Erythroblast (primary cell): ENCODE measurements at places on chromosomes 12 and 14.

DNA sequence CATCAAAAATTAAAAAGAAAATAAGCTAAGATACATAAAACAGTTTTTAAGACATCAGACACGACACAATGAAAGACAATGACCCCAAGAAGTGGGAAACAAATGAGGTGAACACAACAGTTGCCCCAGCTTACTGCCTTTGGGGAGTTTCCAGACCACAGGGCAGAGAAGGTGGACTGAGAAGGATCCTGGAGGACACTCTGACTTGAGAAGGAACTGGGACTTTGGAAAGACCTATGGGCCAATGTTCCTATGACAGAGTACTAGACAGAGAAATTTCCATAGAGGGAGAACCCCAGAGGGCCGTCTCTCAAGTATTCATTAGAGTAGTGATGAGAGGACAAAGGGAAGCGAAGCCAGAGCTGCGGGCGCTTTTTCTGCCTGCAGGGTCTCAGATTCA, 6.2 kb upstream of the OR5AU1 start:
- DNase-seq: no peak

GRCh38 chr12:2335109-2335508, 282.3 kb downstream of the CACNA1C start:
- DNase-seq: no peak

- no peak for DNase-seq
Measured at GRCh38 chr14:49962621-49963020, 69.7 kb downstream of the ARF6 start.

DNA sequence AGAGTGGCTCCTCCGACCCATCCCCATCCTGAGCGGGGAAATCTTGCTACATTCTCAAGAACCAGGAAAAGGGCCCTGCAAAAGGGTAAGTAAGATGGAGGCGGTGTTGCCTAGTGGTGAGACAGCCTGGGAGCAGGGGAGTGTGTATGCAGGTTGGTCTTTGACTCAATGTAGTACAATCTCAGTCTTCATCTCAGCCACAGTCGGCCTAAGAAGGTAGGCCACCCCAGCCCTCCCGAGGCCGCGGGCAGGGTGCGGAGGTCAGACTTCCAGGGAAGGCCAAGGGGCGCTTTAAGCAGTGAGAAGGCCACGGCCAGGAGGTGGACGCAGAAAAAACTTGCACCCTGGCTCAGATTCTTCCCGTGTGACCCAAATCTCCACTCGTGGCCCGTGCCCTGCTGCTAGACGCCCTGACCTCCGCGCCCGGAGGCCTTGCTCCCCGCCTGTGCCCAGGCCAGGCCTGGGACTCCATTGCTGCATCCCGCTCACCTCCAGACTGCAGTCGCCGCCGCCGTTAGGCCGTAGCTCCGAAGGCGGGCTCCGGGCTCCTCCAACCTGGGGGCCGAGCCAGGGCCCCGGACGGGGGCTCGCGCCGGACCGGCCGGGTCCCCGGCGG, 435 bp downstream of the FOXM1 start:
- peak; percentile 82 for DNase-seq

DNA sequence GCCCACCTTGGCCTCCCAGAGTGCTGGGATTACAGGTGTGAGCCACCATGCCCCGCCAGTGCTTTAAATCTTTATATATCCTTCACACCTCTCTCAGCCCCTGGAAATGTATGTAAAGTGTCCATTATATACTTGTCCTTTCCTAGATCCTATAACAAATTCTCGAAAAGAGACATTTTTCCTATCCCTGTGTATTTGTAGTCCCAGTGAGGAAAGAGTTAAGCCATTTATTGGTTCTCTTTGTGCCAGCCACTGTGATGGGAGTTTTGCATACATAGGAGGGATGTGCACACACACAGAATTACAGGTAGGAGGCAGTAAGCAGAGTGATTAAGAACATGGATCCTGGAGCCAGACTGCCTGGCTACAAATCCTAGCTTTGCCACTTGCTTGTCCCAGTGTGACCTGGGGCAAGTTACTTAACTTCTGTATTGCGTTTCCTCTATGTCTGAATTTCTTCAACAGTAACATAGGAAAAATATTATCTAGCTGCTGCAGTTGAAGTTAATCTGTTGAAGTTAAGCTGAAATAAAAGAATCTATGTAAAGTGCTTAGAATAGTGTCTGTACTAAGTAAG, 2.1 kb upstream of the RABGGTA start:
- DNase-seq: peak; percentile 23

DNA sequence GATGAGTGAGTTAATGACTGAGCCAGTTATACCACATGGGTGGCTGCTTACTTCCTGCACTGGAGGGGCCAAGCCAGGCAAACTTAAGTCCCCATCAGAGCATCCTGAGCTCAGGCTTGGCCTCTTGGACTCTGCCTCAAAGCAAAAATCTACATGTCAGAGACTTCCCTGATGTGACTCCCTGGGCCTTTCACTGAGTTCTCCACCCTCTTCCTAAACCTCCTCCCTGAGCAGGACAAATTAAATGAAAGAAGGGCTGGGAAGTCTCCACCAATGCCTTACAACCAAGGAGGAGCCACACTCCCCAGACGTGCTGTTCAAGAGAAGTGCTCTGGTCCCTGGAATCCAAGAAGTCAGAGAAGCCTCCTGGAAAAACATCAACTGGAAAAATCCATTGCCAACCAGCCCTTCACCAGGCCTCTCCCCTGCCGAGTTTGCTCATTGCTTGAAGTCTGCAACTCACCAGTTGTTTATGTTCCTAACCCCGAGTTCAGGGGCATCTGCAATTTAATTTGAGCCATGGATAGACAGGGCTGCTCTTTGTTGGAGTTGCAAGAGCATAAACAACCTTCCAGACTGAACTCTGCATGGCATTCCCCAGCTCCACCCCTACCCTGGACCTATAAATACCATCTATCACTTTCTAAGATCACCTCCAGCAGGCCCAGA, 160.5 kb downstream of the ANO2 start:
- no peak for DNase-seq
